Ascending aorta (tissue), 2 donors: ENCODE measurements at places on chromosomes 6 and 20. TPM values are rescaled to one million over a fixed set of nuclear protein-coding genes. Genes with fewer than 3 reads are reported as not detected.
A peak's percentile ranks its signal among the peaks of the same experiment; 100 is the strongest.

GGT7 gene
- 25.5 TPM for total RNA-seq

BTNL2 gene
- total RNA-seq = not detected

MCCD1 gene
- not detected for total RNA-seq

ENPP5 gene
- 0.53 TPM for total RNA-seq

ZBTB46 gene
- 39.5 TPM for total RNA-seq

SLC26A8 gene
- not detected for total RNA-seq

SLC22A3 gene
- total RNA-seq = 29.6 TPM

GGTLC1 gene
- total RNA-seq = not detected

DNA sequence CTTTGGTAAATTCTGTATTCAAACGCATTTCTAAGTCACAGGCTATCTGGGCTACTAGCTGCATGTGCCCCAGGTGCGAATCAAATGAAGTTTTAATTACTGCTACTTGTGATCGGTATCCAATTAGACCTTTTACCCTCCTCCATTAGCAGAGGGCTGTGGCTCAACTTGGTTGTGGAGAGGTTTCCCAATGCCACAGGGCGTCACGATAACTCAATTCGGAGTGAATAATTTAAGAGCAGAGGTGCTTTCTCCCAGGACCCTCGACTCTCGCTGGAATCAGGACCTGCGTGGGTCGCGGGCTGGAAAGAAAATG lies 640 bp downstream of the SAYSD1 start:
- H3K4me1 ChIP-seq = peaks cover 9% of the 10 kb centered on the region
- DNase-seq = no peak
- H3K27ac ChIP-seq = peak overlapping the region; percentile 91
- no peaks in the 10 kb centered on the region for H3K27me3 ChIP-seq
- peak overlapping the region; percentile 68 for H3K4me3 ChIP-seq

GRCh38 chr6:142945049-142945445 lies at the start of gene HIVEP2:
Gene HIVEP2, minus strand, starts transcription at chr6:142945176. Its CDS starts 170,438 bp downstream, at chr6:142774738.
- DNase-seq = peak; percentile 95
- peak within 1 kb of the TSS; percentile 92 for H3K4me3 ChIP-seq
- H3K36me3 ChIP-seq = no peaks in the 10 kb centered on the region

GRCh38 chr6:128498234-128498633 lies 22.2 kb downstream of the PTPRK start:
- no peaks in the 10 kb centered on the region for H3K4me1 ChIP-seq
- no peak overlapping the region for H3K4me3 ChIP-seq
- H3K27me3 ChIP-seq = no peaks in the 10 kb centered on the region
- no peak overlapping the region for H3K27ac ChIP-seq
- H3K36me3 ChIP-seq = no peaks in the 10 kb centered on the region

DNA sequence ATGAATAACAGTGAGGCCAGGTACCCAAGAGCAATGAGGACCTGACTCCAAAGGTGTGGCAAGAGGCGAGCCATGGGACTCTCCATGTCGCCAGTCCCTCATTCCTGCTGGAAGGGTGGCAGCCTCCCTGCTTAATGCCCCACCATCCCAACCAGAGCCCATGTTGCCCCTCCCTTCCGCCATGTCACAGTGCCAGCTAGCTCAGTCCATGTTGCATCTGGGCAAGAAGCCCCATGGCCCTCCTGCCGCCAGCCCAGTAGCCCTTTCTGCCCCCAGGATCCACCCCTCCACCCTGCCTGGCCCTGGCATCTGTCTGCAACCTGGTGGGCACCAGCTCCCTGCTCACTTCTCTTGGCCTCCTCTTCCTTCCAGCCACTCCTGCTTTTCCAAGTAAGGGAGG lies 6.0 kb upstream of the CPNE5 start:
- H3K27me3 ChIP-seq = no peaks in the 10 kb centered on the region
- DNase-seq = no peak
- no peak overlapping the region for H3K4me3 ChIP-seq
- H3K4me1 ChIP-seq = peaks cover 3% of the 10 kb centered on the region
- no peak overlapping the region for H3K27ac ChIP-seq
- no peaks in the 10 kb centered on the region for H3K36me3 ChIP-seq

DNA sequence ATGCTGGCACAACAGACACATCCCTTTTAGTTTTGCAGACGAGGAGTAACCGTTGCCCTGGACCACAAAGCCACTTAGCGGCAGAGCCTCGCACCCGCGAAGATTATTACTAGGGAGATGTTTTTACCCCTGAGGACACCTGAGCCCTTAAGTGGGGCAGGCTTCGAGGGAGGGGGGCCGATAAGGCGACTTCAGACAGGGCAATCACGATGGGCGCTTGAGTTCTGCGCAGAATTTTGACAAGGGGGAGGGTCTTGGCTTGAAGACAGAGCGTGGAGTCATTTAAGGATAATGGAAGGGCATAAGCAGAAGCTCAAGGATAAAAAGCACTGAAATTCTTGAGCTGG lies 650 bp upstream of the TTK start:
- DNase-seq = no peak
- peak overlapping the region; percentile 81 for H3K4me3 ChIP-seq
- H3K36me3 ChIP-seq = no peaks in the 10 kb centered on the region
- H3K27me3 ChIP-seq = no peaks in the 10 kb centered on the region
- peak overlapping the region; percentile 91 for H3K27ac ChIP-seq

DNA sequence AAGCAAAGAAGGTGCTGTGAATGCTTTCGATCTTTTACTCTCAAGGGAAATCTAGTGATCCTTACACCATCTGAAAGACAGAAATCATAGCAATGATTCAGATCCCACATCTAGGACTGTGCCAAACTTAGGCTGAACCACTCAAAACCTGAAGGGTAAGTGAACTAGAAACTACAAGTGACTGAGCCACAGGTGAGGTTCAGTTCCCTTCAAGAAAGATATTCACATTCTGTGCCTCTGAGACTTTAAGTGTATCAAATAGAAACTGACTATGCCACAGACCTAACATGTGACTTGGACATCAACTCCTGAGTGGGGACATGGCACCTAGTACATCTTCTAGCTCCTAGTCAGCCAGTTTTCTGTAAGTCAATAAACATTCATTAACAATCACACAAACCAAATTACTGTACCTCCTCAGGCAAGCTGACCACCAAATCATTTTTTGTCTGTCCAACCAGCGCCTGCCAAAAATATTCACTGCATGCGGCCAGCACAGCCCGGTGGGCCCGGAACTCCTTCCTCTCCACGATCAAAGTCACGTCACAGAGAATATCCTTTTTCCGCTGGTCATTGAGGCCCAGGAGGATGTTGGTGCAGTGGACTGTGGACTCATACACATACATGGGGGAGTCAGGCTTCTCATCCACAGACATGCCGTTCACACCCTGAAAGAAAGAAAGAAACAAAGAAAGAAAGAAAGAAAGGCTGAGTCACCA lies 114.1 kb downstream of the GJA10 start:
- peaks cover 4% of the 10 kb centered on the region for H3K4me1 ChIP-seq
- DNase-seq = no peak
- H3K27ac ChIP-seq = peak overlapping the region; percentile 70
- no peaks in the 10 kb centered on the region for H3K36me3 ChIP-seq
- no peaks in the 10 kb centered on the region for H3K27me3 ChIP-seq
- H3K4me3 ChIP-seq = no peak overlapping the region

DNA sequence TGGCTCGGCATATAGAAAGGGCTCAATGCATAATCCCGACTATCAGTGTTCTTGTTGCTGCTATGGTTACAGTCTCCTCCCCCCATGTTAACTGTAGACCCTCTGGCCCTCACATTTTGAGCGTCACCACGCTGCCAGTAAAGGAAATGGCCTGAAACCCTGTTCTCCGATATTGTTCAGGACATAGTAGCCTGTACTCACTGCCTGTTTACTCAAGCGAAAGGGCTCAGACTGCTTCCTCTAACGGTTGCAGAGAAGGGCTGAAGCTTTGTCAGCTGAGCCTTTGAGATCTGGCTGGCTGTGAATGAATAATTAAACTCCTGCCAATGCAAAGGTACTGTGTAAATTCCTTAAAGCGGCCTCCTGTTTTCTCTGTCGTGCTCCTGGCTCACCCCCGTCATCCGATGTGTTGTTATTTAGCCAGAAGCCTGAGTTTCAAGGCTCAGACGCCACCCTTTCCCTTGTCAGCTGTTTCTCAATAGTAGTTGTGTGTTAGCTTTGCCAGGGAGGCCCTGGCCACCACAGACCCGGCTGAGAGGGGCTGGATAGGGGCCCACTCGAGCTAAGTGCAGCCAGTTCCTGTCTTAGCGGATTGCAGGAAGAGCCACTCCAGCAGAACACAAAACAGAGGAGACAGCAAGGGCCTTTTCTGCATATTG lies 31.2 kb upstream of the RALGAPA2 start:
- no peak overlapping the region for H3K4me3 ChIP-seq
- no peaks in the 10 kb centered on the region for H3K4me1 ChIP-seq
- H3K27me3 ChIP-seq = no peaks in the 10 kb centered on the region
- H3K27ac ChIP-seq = peak overlapping the region; percentile 77
- H3K36me3 ChIP-seq = no peaks in the 10 kb centered on the region

DNA sequence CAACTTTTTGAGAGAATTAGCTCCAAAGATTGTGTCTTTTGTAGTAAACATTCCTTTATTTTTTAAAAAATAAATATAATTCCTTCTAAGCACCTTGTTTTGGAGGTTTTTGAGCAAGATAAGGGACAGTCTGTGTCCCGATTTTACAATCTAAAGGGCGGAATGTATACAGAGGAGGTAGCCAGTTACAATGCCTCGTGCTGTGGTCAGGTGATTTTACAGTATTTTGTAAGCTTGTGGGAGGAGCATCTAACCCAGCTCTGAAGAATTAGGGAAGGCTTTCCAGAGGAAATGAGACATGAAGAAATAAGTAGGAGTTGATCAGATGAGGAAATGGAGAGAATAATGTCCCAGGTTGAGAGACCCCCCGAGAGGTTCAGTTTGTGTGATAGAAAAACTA lies 1.3 kb downstream of the HINT3 start:
- H3K4me1 ChIP-seq = no peaks in the 10 kb centered on the region
- DNase-seq = no peak
- H3K4me3 ChIP-seq = peak overlapping the region; percentile 91
- H3K36me3 ChIP-seq = no peaks in the 10 kb centered on the region
- H3K27ac ChIP-seq = peak overlapping the region; percentile 93

DNA sequence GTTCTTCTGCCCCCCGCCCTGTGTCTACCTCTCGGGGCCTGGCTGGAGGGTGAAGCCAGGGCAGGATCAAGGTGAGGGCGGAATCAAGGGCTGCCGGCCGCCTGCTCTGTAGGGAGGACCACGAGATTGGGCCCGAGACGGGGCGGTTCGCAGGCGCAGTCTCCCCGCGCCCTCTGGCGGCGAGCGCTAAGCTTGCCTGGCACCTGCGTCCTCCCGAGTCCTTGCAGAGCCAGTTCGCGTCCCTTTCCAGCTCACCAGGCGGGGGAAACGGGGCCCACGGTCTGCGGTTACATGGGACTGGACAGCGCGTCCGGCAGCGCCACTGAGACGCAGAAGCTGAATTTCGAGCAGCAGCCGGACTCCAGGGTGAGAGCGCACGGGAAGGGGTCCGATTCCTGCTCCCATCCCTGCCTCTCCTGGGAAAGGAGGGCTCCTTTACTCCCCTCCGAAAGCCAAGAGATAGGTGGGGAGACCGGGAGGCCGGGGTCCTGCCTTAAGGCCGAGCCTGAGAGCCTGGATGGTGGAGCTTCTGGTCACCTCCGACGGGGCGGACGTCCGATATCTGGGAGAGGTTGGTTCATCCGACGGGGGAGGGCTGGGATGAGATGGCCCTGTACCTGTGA lies 3.6 kb upstream of the MATN4 start:
- no peaks in the 10 kb centered on the region for H3K36me3 ChIP-seq
- no peak for DNase-seq
- peaks cover 1% of the 10 kb centered on the region for H3K27me3 ChIP-seq
- no peaks in the 10 kb centered on the region for H3K4me1 ChIP-seq

- no peak overlapping the region for H3K4me3 ChIP-seq
- no peaks in the 10 kb centered on the region for H3K27me3 ChIP-seq
- no peak overlapping the region for H3K27ac ChIP-seq
These were observed 41.9 kb downstream of the MTRES1 start for GRCh38 chr6:107069631-107070548.

DNA sequence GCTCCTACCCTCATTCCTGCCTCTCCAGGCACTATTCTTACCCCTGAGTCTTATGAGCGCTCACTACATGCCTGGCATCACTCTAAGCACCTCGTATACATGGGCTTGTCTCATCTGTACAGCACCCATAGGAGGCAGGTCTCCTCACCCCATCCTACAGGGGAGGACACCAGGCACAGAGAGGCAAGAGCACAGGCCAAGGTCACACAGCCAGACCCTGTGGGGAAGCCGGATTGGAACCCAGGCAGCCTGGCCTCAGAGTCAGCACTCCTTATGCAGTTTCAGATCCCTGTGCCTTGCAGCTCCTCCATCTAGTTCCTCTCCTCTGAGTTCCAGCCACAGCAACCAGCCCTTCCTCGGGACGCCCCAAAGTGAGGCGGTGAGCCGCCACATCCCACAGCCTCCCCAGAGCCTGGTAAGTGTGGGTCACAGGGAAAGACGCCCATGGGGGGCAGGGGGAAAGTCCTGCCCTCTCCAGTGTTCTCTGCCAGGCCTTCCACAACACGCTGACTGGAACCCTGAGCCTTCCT lies 103.3 kb downstream of the NFATC2 start:
- H3K36me3 ChIP-seq = no peaks in the 10 kb centered on the region
- no peaks in the 10 kb centered on the region for H3K27me3 ChIP-seq
- H3K27ac ChIP-seq = no peak overlapping the region
- H3K4me1 ChIP-seq = no peaks in the 10 kb centered on the region

GRCh38 chr20:41714030-41714429 lies 95.9 kb upstream of the CHD6 start:
- no peaks in the 10 kb centered on the region for H3K36me3 ChIP-seq
- no peaks in the 10 kb centered on the region for H3K4me1 ChIP-seq
- no peaks in the 10 kb centered on the region for H3K27me3 ChIP-seq
- no peak overlapping the region for H3K4me3 ChIP-seq
- H3K27ac ChIP-seq = no peak overlapping the region
- no peak for DNase-seq
